Activated CD4-positive, alpha-beta T cell treated with anti-CD3 and anti-CD28 coated beads for 1 hour (primary cell): ENCODE measurements at places on chromosomes 13 and 19.

DNA sequence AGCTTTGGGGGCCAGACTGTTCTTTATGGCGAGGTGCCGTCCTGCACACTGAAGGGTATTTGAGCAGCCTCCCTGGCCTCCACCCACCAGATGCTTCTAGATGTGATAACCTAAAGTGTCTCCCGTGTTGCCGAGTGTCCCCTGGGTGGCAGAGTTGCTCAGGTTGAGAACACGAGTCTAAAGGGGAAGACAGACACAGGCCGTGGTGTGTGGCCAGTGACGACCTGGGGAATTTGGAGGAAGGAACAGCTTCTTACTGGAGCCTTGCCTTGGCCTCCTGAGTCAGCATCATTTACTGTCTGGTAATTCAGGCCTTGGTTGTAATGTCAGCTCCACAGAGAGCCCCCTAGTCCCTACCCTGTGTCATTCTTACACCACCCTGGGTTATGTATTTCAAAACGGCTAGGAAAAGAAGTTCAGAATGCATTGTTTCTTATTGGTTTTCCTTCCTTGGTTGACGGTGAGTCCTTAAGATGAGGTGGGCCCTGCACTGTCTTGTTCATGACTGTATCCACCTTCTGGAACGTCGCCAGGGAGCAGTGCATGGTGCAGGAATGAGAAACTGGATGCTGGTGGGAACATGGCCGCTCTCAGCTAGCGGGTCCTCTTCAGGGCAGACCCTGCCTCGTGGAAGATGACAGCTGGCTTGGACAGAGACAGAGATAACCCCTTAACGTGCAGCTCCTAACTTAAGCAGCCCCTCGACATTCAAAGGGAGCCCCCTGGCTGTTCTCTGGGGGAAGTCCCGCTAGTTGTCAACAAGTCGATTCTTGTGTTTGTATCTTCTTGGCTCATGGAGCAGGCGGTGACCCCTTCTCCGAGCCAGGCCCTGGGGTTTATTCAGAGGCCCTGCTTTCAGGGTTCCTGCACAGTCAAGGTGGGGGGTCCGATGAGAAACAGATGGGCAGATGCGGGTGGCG is 7.2 kb downstream of the SIN3B start:
- no peak for DNase-seq

DNA sequence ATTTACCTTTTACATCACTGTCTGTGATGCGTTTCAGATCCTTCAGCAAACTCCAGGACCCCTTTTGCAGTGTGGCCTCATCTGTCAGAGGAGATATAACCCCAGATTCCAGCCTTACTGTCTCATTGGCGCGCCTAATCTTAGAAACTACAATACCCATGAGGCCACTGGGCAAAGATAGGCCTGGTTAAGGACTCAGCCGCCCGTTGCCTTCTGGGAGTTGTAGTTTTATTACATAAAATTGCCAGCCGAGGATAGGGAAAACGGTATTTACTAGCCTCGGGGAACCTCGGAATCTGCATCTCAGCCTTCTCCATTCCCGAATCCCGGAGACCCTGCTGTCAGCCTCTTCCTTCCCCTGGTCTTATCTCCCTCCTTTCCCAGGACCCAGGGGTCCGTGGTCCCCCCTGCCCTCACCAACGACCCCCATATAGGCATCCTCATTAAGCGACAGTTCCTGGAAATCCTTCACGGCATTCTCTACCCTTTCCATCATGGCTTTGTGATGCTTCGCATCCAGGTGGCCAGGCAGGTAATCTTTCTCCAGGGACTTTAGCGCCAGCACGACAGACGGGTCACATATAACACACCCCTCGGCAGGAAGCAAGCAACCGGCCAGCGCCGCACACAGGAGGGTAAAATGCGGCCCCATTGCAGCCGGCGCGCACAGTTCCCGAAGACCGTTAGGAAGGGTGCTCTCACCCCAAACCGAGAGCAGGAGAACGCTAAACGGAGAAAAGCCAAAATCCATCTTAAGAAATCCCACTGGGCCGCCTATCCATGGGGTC is 1.3 kb downstream of the IZUMO1 start:
- DNase-seq, result no peak

DNA sequence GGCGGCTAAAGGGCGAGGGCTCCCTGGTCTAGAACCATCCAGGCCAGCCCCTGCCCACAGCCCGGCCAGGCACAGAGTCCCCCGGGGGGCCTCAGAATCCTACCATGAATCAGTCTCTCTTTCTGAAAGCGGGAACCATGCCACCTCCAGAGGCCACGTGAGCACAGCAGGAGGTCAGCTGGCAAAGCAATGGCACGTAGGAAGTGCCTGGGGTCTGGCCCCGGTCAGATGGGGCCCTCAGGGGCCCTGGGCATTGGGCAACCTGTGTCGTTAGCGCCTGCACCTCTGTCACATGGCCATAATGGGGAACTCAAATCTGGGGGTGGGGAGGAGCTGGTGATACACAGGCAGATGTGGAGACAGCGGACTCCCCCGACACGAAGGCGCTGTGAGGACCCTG is 8.8 kb downstream of the MFSD12 start:
- no peak for DNase-seq

- DNase-seq, result no peak
These were observed 16.0 kb downstream of the SMAD9 start for GRCh38 chr13:36903925-36904595.

DNA sequence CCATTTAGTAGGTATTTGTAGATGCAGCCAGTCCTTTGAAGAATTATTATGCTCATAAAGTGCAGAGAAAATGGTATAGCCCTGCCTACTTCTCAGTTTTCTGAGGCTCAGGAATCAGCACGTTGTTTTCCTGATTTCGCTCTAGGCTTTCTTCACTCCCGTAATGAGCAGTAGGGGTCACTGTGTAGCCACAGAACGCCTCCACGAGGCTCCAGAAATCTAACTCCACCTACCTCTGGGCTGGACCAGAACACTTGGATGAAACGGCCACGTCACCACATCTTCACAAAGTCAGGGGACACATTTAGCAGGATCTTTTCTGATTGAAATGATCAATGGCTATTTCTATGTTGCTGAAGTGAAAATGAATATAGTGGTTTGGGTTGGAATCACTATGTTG is 49.8 kb upstream of the GTF3A start:
- peak; percentile 37 for DNase-seq

DNA sequence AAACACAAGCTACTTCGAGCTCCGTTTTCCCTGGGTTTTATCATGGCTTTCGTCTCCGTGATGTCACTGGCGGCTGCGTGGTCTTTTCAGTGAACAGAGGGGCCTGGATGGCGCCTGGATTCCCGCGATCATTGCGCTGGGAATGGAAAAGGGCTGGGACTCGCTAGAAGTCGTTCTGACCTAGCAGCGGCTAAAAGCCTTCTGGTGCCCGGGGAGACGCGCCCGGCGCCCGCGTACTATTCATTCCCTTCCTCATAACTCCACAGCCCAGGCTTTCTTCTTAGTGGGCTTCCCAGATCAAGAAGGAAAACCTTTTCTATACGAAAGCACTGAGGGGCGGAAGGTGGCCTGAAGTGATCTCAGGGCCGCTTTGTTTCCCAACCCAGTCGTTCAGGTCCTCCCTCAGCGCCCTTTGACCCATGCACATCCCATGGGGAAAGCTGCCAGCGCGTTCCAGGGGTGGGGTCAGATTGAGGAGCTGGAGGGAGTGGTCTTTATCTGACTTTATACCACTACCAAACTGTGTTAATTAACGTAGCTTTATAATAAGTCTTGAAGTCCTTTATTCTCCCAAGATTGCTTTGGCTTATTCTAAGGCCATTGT is 96.6 kb downstream of the ELF1 start:
- DNase-seq, result no peak

- DNase-seq, result no peak
These were observed 18.3 kb upstream of the SLC1A6 start for GRCh38 chr19:14997981-14998380.

GRCh38 chr13:72514146-72514545 is 213.3 kb downstream of the MZT1 start:
- DNase-seq, result no peak

DNA sequence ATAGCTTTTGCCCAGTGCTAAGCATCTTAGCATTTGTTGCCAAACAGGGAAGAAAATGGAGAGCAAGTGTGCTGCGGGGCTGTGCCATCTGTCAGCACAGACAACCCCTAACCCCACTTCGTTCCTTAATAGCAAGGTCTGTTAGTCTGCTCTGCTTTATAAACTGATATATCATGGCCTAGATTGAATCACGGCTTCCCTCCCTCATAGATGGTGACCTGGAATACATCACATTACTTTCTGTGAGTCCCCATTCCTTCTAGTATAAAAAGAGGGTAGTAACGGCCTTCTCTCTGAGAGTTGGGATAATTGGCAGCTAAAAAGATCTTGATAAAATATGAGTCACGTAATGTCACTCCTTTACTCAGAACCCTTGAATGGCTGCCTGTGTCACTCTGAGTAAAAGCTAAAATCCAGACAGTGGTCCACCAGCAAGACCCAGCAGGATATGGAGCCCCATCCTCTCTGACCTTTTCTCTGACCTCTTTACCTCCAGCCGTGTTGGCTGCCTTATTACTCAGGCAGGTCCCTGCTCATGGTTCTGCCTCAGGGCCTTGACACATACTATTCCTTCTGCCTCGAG is 151.7 kb downstream of the DLEU7 start:
- no peak for DNase-seq

DNA sequence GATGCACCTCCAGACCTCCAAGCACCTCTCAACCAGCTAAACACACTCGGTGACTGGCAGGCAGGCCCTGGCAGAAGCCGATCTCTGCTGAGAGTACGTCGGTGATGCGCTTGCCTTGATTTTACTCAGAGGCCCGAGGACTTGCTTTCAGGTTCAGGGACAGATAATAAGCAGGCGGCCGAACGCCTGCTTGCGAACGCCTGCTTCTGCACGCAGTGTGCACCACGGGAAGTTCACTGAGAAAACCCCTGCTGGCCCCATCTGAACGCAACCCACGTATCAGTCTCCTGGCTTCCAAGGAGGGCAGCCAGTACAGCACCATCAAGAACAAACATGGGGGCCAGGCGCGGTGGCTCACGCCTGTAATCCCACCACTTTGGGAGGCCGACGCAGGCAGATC is 108.0 kb downstream of the STK24 start:
- DNase-seq, result no peak

- no peak for DNase-seq
These were observed 1736.2 kb downstream of the SLITRK5 start for GRCh38 chr13:89407357-89407756.

GRCh38 chr13:90281709-90282108 is 1065.8 kb upstream of the MIR17HG start:
- no peak for DNase-seq

- DNase-seq, result peak; percentile 14
These were observed 390.5 kb downstream of the FGF9 start for GRCh38 chr13:22061371-22061805.

GRCh38 chr19:55390461-55390880 is 4.7 kb downstream of the RPL28 start:
- DNase-seq, result no peak

DNA sequence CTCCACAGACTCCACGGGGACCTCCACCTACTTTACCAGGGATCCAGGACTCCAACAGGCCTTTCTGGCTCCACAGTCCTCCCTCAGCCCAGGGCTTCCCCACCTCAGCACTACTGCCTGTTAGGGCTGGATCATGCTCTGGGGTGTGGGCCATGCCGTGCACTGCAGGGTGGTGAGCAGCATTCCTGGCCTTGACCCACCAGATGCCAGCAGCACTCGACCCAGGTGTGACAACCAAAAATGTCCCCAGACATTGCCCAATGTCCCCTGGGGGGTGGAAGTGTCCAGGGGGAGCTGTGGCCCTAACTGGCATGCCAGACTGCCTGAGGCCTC is 42.0 kb downstream of the EPS15L1 start:
- no peak for DNase-seq

DNA sequence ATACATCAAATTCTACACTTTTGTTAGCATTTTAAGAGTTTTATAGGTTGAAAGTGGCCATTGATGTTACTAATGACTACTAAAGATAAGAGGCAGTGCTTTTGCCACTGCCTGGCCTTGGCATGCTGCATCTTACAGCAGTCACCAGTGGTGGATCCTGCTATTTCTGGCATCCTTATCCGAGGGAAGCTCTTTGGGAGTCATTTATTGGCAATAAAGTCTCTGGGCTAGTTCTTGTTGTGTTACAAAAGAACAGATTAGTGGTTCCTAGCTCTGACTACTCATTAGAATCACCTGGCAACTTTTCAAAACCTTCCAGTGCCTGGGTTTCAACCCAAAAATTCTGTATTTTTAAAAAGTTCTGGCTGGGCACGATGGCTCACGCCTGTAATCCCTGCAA is 94.5 kb downstream of the ZMYM2 start:
- DNase-seq, result no peak

GRCh38 chr13:60435762-60436374 is 38.8 kb downstream of the TDRD3 start:
- no peak for DNase-seq

- no peak for DNase-seq
These were observed 38.0 kb downstream of the PHF11 start for GRCh38 chr13:49533591-49534269.

DNA sequence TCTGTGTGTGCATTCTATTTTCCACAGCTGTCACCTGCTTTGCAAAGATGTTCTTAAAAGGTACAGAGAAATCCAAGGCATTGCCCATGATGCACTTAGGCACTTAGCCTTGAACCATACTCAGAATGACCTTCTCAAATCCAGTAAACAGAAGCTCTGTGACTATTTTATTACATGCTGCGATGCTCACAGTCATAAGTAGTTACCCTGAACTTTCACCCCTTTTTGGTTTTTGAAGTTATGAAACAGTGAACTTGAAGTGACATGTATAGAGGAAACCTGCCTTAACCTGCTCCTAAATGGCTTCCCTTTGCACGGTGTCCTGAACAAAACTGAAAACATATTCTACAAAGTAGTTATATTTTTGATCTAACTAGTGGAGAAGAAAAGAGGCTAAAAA is 100.4 kb downstream of the SLC10A2 start:
- no peak for DNase-seq

DNA sequence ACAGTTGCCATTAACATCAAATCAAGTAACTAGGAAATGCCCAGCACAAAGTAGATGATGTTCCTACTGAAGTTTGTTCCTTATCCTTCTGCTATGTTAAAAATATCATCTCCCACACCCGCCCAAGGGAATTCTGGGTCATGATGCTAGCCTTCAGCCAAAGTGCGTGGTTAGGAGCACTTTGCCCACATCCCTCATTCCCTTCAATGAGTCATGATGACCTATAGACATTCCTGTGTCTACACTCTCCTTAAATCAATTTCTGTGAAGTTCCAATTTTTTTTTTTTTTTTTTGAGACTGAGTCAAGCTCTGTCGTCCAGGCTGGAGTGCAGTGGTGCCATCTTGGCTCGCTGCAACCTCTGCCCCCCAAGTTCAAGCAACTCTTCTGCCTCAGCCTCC is 17.0 kb downstream of the RXFP2 start:
- no peak for DNase-seq

- no peak for DNase-seq
These were observed 26.8 kb downstream of the UBXN6 start for GRCh38 chr19:4430760-4431159.

- DNase-seq, result no peak
These were observed 3.7 kb upstream of the MKNK2 start for GRCh38 chr19:2054763-2055162.

- DNase-seq, result no peak
These were observed 94.7 kb upstream of the RAP2A start for GRCh38 chr13:97339019-97339987.

GRCh38 chr13:75581874-75582640 is 32.5 kb downstream of the UCHL3 start:
- no peak for DNase-seq
